Hematopoietic multipotent progenitor cell treated with erythropoietin and hydrocortisone succinate and interleukin-3 and kit ligand, for 8 days (in vitro differentiated cells): ENCODE measurements at places on chromosomes 16 and 17.
A peak's percentile ranks its signal among the peaks of the same experiment; 100 is the strongest.

DNA sequence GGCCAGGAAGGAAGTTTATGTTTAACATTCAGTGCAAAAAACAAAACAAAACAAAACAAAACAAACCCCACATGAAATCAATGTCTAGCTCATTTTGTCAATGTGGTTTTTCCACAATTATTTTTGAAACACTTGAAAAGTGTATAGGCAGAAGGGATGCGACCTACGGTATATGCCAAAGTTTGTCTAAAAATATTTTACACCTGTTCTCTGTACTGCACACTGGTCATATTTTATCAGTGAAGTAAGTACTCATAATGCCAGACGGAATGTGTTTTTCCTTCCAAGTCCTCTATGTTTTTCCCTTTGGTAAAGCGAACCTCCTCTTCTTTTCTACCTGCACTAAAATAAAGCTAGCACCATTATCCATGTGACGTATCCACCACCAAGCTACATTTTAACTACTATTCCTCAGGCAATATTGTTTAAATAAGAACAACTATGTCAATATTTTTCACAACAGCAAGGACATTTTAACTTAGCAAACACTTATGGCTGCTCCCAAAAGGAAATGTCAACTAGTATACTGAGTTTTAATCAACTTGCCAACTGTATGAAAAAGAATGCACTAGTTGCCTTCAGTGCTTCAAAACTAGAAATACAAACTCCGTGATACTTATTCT, 10.3 kb downstream of the TOB1 start:
- DNase-seq: no peak

DNA sequence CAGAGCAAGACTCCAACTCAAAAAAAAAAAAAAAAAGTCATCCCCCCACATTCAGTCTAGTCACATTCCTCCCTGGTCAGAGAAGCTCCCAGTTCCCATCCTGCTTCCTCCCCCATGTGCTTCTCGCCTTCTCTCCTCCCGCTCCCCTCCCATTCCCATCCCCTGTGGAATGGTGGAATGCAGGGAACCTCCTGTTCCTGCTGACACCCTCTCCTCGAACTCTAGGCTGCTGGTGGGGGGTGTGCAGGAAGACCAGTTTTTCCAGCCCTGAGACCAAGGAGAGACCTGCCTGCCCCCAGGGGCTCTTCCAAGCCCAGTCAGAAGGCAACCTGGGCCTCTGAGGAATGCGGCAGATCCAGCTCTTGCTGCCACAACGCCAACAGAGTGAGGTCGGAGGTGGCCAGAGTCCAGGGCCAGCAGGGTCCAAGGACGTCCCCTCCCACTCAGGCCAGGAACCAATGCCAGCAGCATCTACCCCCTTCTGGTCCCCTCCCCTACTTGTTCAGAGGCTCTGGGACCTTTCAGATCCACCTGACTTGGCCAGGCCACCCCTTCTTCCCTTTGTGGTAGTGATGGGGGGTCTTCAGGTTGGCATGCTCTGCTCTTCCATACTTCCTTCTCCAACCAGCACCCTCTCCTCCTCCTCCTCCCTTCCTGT, 39.3 kb upstream of the TAC4 start:
- DNase-seq: no peak

DNA sequence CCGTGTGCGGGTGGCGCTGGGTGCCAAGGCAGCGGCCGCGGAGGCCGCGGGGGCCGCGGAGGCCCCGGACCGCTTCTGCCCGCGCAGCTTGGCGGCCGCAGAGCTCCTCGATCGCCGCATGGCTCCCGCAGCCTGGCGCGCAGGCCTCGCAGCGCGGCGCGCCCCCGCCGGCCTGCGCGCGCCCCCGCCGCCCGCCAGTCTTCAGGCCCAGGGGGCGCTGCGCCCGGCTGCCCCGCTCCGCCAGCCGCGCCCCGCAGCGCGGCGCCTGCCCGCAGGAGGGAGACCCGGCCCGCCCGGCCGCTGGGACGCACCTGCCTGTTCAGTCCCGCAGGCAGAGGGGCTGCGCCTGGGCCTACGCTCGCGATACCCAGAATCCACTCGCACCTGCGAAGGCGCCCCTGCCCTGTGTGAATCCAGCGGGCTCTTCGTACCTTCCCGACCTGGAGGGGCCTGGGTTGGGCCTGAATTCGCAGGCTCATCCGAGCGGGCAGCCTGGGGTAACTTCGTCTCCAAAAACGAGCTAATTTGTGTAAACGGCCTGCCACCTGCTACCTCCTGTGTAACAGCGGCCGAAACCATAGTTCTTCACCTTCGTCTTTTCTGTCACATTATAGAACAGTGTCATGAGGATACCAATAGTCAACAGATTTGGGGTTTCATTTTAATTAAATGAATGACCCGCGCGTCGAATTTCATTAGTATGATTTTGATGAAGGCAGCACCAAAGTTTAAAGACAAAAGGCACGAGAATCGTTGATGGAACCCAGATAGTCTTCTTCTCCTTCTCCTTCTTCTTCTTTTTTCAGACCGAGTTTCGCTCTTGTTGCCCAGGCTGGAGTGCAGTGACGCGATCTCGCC, at the start of gene CENPV:
Gene CENPV (minus strand): TSS at position 153 of the 858 bp plus-strand sequence. CDS start 33 bp downstream, at position 120.
- DNase-seq: peak; percentile 62

DNA sequence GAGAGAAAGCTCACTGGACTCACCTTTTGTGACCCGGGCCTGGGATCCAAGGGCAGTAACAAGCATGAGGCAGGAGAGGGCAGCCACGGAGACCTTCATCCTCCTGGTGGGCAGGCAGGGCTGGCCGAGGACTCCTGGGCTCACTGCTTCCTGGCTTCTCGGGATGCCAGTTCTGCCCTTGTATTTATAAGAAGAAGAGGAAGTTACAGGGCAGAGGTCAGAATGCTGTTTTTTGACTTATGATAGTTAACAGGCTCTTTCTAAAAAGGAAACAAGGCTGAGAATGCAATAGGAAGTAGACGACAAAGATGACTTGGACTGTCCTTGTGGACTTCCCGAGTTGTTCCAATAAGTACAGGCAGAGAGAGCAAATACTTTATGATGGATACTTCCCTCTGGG, at the start of gene CCL23:
Gene CCL23 (minus strand): TSS at position 174 of the 400 bp plus-strand sequence. CDS start 75 bp downstream, at position 99.
- DNase-seq: peak; percentile 29

- no peak for DNase-seq
Measured at GRCh38 chr17:57422574-57423164, 166.3 kb downstream of the MSI2 start.

- DNase-seq: peak; percentile 18
Measured at GRCh38 chr17:16922386-16923096, 49.4 kb downstream of the TNFRSF13B start.

GRCh38 chr17:59278406-59278805, 53.0 kb upstream of the YPEL2 start:
- no peak for DNase-seq

DNA sequence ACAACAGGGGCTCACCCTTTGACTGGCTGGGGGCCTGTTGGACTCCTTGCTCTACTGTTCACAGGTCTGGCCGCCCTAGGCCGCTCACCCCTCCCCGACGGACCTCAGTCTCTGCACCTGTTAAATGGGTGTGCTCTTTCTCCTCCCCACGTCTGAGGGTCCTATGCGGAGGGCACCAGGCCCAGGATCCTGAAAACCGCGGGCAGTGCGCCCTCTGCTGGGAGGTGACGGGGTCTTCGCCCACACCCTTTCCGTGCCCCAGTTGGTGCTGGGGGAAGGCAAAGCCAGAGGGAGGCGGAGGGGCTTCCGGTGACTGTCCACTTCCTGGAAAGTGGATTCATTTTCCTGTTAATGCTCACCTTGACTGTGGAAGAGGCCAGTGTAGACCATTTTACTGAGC, 1010.9 kb downstream of the KCNJ18 start:
- DNase-seq: no peak

- no peak for DNase-seq
Measured at GRCh38 chr17:17666111-17666714, 15.0 kb upstream of the RAI1 start.

- DNase-seq: no peak
Measured at GRCh38 chr16:426115-426905, 861 bp downstream of the RAB11FIP3 start.

DNA sequence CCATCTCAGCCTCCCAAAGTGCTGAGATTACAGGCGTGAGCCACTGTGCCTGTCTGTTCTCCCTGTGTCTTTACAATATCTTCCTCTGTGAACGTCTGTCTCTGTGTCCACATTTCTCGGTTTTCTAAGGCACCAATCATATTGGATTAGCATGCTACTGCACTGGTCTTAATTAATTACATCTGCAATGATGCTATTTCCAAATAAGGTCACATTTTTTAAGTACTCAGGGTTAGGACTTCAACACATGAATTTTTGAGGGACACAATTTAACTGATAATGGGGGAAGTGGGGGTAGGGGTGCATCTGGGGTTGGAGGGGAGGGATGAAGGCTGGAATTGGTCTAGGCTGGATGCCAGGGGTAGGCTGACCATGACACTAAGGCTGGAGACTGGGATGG, 102.6 kb downstream of the N4BP1 start:
- no peak for DNase-seq

- DNase-seq: peak; percentile 91
Measured at GRCh38 chr17:7280519-7281073, 922 bp upstream of the SLC2A4 start.

- no peak for DNase-seq
Measured at GRCh38 chr17:7034955-7035590, 742 bp upstream of the SLC16A13 start.

- DNase-seq: no peak
Measured at GRCh38 chr16:85252461-85252860, 140.2 kb upstream of the CIBAR2 start.
